ENCODE measurements at places on chromosomes 6 and 20. TPM values are rescaled to one million over a fixed set of nuclear protein-coding genes. Genes with fewer than 3 reads are reported as not detected.

GRCh38 chr20:37729452-37729851 is 35.6 kb downstream of the CTNNBL1 start:
- no peaks in the 10 kb centered on the region for H3K36me3 ChIP-seq
- H3K27me3 ChIP-seq, result no peaks in the 10 kb centered on the region
- DNase-seq, result no peak

DNA sequence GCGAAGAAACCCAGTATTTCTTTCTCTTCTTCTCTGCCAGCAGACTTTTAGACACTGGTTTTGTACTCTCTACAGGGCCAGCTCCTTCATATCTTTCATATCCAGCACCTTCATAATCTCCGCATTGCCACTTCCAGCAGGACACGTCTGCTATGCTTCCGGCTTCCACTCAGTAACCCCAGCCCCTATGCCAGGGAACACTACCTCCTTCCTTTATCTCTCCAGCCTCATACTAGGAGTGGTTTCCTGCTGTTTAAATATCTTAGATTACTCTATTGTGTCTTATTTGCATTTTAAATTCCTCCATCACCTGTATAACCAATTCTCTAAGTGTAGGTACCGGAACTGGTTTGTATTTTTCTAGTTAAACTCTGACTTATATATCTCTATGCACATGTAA is 667.8 kb upstream of the ID4 start:
- no peaks in the 10 kb centered on the region for H3K4me1 ChIP-seq
- H3K36me3 ChIP-seq, result no peaks in the 10 kb centered on the region
- H3K27ac ChIP-seq, result no peak overlapping the region
- H3K27me3 ChIP-seq, result no peaks in the 10 kb centered on the region
- no peak overlapping the region for H3K4me3 ChIP-seq

CASS4 gene
- 3.4 TPM for total RNA-seq

SYNDIG1 gene
- total RNA-seq, result 4.5 TPM

BFSP1 gene
- 2.6 TPM for total RNA-seq

DNA sequence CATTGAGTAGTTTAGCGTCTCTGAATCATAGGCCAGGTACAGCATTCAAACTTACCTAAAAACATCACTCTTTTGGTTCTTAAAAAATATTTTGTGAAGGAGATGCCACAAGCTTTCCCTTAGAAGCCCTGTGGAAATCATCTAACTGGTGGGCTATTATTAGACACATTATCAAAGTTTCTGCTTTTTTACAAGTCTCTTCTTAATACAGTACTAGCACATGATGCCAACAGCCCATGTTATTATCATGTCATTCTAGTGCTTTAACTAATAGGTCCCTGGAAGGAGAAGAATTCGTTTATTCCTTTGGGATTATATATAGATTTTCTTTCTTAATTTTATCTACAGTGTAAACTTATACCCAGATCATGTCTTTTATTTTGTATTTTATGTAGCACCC is 146.0 kb upstream of the PTPRK start:
- no peak overlapping the region for H3K4me3 ChIP-seq
- no peak for DNase-seq
- no peaks in the 10 kb centered on the region for H3K36me3 ChIP-seq
- no peak overlapping the region for H3K27ac ChIP-seq

DNA sequence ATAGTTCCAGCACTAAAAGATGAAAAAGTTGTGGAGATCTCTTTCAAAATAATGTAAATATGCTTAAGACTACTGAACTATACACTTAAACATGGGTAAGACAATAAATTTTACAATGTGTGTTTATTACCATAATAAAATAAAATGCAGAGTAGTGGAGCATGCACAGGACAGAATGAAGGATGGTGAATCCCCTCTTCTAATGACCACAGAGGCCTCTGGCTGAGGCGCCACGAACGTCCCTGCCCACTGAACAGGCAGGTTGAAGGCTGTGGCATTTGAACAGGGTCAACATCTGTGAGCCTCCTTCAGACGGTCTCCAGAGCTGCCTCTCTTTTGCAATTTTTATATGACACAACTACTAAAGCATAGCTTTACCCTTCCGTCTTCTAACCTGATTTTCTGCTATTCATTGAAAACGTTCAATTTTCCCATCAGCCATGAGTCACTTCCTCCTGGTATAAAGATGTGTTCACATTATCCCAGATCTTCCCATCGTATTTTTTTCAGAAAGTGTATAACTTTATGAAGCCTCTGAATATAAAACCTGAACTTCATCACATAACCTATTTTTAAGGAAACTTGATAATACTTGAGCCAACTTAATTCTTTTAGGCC is 37.8 kb downstream of the ADGRF4 start:
- no peaks in the 10 kb centered on the region for H3K36me3 ChIP-seq
- no peaks in the 10 kb centered on the region for H3K4me1 ChIP-seq
- no peak for DNase-seq
- H3K27me3 ChIP-seq, result no peaks in the 10 kb centered on the region

GRCh38 chr20:13008761-13009681 is at the start of gene SPTLC3:
Gene SPTLC3 (plus strand): TSS chr20:13008972. CDS start chr20:13009268, 296 bp downstream.
- peak within 1 kb of the TSS; percentile 21 for H3K4me3 ChIP-seq
- no peaks in the 10 kb centered on the region for H3K36me3 ChIP-seq
- peaks cover 10% of the 10 kb centered on the region for H3K4me1 ChIP-seq
- DNase-seq, result peak; percentile 57
- H3K27ac ChIP-seq, result peak within 1 kb of the TSS; percentile 90
- no peaks in the 10 kb centered on the region for H3K27me3 ChIP-seq

FOXQ1 gene
- not detected for total RNA-seq

All from aorta (tissue), 5 donors.